ENCODE measurements at places on chromosomes 6 and 20. TPM values are rescaled to one million over a fixed set of nuclear protein-coding genes. Genes with fewer than 3 reads are reported as not detected.

The TNF gene
- total RNA-seq = 6.6 TPM

The NUP43 gene
- total RNA-seq = 31.6 TPM

The ADAM33 gene
- 67.3 TPM for total RNA-seq

The ZBTB9 gene
- total RNA-seq = 8.0 TPM

The PRL gene
- total RNA-seq = not detected

GRCh38 chr6:3721810-3722621 is 29.5 kb downstream of the PXDC1 start:
- DNase-seq = no peak

DNA sequence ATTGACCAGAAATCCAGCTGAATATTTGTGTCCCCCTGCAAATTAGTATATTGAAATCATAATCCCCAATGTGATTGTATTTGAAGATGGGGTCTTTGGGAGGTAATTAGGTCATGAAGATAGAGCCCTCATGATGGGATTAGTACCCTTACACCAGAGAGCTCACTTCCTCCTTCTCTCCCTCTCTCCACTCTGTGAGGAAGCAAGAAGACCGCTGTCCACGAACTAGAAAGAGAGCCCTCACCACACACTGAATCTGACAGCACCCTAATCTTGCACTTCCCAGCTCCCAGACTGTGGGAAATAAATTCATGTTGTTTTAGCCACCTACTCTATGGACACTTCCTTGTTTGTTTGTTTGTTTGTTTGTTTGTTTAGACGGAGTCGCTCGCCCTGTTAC is 11.9 kb upstream of the PLAGL1 start:
- DNase-seq = no peak

DNA sequence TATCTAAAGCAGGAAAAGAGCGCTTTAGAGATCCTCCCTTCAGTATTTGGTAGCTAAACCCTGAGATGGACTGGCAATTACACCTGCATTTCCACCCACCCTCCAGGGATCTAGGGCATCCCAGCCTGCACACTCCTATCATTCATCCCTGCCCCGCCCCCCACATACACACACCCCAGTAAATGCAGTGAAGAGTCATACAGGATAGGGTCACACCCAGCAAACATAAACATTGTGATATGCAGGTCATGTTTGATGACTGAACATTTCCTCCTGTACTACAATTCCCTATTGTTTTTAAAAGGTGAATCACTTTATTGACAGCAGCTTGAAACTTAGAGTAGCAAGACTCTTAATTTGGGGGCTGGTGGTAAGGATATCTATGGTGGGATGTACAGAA is 112.9 kb downstream of the FOXO3 start:
- no peak for DNase-seq

DNA sequence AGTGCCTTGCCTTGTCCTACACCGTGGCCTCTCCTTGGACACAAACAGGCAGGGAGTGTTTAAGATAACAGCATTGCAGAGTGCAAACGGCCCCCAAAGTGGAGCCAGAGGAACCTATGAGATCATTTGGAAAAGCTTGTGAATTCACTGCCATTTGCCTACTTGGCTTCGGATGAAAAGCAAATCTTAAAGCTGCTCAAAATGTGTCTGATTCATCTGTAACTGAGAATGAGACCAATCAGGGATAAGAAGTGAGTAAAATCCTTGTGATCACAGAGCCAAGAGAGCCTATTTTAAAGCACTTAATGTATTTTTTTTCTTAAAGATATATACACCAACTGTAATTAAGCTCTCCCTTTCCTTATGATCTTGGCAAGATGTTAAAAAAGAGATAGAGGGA is 65.7 kb upstream of the BACH2 start:
- DNase-seq = no peak

GRCh38 chr6:29968130-29968529 is 25.8 kb downstream of the HLA-A start:
- no peak for DNase-seq

DNA sequence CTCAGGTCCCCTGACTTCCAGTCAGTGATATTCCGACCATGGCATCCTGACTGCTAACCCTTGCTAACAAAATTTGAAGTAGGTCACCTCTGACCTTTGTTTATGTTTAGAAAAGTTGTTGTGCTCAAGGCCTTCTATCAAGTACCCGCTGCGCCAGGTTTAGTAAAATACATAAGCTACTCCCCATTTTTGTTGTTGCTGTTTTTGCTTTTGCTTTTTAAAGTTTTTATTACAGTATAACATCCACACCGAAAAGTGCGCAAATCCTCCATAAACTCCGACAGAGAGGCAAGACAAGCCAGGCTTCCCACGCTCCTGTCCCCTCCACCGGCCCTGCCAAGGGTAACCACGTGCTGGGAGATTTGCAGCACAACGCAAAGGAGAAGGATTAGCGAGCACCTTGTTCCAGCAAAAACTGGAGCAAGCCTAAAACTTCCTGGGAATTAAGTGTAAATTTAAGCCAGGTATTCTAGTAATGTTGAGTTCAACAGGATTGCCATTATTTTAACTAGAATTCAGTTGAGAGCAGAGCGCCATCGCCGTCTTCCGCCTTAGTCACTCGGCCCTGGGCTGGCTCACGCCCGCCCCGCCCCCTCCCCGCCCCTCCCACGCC is 17.8 kb upstream of the HMGN4 start:
- DNase-seq = no peak

- no peak for DNase-seq
Measured at GRCh38 chr6:169416249-169416648, 162.6 kb upstream of the THBS2 start.

Measured in mucosa of gallbladder (tissue), 1 donor.